CD8-positive, alpha-beta T cell (primary cell): ENCODE measurements at places on chromosomes 1 and 21.
A peak's percentile ranks its signal among the peaks of the same experiment; 100 is the strongest.

DNA sequence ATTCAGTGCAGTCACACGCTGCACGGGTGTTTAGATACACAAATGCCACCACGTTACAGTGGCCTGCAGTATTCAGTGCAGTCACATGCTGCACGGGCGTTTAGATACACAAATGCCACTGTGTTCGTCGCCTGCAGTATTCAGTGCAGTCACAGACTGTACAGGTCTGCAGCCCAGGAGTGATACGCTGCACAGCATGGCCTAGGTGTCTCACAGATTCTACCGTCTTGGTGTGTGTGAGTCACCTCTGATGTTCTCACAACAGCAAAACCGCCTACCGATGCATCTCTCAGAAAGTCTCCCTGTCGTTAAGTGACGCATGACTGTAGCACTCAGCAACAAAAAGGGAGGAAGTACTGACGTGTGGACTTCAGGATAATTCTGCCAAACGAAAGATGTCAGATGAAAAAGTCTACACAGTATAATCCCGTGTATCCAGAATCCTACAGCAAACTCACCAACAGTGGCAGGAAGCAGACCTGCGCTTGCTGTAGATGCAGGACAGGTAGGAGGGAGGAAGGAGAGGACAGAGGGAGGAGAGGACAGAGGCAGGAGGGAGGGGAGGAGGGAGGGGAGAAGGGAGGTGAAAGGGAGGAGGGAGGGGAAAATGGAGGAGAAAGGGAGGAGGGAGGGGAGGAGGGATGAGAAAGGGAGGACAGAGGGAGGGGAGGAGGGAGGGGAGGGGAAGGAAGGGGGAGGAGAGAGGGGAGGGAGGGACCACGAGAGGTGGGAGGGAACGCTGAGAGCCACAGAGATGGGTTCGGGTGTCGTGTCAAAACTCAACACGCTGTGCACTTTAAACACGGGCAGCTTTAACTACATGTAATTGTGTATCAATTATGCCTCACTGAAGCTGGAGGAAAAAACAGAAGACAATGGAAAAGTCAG, 36.3 kb upstream of the PCBP3 start:
- no peak for DNase-seq

GRCh38 chr1:33338048-33338439, 17.1 kb upstream of the A3GALT2 start:
- no peak for DNase-seq

GRCh38 chr1:115340879-115341278, 2.8 kb upstream of the NGF start:
- DNase-seq: no peak

GRCh38 chr1:193144361-193144938, 22.6 kb downstream of the CDC73 start:
- DNase-seq: no peak

DNA sequence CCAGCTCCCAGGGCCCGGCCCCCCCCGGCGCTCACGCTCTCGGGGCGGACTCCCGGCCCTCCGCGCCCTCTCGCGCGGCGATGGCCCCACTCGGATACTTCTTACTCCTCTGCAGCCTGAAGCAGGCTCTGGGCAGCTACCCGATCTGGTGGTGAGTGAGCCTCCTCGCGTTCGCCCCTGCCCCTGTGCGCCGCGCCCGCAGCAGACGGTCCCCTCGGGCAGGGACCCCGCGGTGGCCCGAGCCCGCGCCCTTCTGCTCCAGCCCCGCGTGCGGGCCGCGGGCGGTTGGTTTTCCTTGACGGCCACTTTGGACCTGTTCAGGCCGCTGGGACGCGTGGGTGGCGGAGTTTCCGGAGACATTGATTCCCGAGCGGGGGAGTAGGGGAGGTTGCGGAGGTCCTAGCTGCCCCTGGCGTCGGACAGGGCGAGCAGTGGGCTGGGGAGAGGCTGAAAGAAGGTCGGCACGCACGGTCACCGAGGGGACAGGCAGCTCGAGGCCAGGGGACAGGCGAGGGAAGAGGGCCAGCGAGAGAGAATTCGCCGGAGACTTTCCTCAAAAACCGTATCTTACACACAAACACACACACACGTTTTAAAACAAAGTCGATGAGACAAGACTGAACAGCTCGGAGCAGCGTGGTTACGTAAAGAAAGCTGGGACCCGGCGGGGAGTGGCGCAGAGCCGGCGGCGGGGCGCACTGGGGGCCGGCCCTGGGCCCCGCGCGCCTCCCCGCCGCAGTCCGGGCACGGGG, 427 bp downstream of the WNT3A start:
- DNase-seq: peak; percentile 3

DNA sequence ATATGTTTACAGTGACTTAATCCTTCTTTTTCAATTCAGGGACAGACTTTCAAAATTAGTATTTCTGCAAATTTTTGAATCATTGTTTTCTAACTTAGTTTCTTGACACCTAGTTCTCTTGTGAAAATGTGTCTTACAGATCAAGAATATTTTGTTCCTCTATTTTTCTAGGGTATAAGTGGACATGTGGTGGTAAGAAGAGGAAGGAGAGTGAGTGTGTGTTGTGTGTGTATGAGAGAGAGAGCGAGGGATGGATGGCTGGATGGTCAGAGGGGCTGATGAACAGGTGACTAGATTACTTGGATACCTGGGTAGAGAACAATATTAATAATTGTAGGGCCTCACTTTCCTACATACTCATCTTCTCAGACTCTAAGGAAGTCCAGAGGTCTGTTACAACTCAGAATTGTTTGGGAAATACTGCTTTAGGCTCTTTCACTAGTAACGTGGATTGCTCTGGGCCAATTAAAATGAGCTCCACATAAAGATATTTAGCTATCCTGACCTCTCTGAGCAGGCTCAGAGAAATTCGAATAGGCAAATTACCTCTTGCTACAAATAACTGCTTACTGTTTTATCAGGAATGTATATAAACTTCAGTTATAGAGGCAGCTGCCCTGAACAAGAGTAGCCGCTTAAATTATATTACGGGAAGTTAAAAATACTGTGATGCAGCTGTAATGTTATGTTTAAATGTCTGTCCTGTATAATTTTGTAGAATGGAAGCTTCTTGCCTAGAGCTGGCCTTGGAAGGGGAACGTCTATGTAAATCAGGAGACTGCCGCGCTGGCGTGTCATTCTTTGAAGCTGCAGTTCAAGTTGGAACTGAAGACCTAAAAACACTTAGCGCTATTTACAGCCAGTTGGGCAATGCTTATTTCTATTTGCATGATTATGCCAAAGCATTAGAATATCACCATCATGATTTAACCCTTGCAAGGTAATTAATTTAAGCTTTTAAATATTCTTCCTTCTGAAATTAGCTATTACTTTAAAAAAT, 19.7 kb downstream of the GPSM2 start:
- no peak for DNase-seq

DNA sequence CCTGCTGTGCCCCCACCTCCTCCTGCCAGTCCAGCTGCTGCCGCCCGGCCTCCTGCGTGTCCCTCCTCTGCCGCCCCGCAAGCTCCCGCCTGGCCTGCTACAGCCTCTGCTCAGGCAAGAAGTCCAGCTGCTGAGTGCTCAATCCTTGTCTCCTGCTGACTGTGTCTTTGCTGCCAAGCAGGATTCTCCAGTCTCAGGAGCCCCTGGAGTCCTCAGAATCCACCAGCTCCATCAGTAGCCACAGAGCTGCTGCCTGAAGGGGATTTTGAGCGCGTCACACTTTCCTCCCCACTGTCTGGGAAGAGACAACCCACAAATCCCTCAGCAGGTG, 973 bp downstream of the KRTAP10-11 start:
- DNase-seq: no peak

DNA sequence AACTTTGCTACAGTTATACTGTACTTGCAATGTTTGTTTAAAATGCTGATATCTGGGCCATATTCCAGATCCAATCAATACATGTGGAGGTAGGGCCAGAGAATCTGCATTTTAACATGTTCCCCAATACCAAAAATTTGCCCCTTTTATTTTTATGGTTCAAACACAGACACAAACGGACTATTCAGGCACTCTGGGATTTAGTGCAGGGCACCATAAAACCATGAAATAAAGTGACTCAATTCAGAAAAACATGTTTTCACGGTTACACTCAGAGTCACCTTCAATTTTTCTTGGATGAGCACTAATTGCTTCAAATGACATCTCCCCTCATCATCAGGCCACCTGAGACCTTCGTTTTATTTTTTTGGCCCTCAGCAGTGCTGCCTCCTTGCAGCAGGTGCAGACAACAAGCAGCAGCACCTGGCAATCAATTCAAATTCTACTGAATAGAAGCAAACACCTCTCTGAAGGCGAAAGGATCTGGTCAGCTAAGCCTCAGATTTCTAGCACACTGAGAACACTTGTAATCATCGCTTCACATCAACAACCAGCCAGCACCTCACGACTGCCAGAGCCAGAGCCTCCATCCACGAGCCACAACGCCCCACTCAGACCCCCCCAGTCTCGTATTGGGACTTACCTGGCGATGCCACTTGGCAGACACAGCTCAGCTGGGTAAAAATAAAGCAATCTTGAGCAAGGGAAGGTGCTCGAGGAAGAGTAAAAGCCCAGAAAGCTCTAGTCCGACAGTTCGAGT, 1.1 kb downstream of the ERO1B start:
- peak; percentile 53 for DNase-seq

- DNase-seq: no peak
These were observed 55.9 kb downstream of the PPP2R5A start for GRCh38 chr1:212341090-212341489.

DNA sequence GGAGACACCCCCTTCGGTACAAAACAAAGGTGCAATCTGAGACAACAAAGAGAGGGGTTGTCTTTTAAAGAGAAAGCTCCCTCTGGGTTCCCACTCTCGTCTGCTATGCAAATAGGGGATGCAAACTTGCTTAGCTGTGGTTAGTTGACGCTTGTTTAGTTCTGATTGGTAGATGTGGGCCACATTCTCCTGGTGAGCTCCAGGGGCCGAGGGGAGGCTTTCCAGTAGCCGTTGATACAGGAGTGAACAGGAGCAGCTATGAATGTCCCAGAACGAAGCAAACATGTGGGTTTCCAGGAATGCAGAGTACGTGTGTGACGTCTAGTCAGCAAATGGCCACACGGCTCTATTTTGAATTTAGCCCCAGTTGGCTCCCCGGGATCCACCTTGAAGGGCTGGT, 14.7 kb downstream of the TFF2 start:
- no peak for DNase-seq

- DNase-seq: peak; percentile 55
These were observed 58.7 kb upstream of the RGS1 start for GRCh38 chr1:192516776-192517297.

DNA sequence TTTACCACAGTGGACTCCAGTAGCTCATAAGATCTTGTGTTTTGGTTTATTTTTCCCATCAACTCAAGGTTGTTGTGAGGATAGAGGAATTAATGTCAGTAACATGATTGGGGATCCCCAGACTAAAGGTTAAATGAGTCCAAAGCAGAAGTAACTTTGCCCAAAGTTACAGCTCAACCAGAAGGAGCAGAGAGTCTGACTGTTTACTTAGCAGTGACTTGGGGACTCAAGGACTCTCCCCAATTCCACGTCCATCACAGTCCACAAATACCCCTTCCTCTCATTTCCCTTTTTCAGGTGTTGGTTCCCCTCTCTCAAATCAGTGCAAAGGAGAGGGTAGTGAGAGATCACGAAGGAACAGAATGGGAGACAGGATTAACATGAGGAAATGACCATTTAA, 4.0 kb upstream of the ETV3 start:
- DNase-seq: no peak

GRCh38 chr1:94255476-94255875, 18.1 kb upstream of the ARHGAP29 start:
- no peak for DNase-seq

- peak; percentile 55 for DNase-seq
These were observed 4.2 kb upstream of the DYRK3 start for GRCh38 chr1:206631085-206631509.

DNA sequence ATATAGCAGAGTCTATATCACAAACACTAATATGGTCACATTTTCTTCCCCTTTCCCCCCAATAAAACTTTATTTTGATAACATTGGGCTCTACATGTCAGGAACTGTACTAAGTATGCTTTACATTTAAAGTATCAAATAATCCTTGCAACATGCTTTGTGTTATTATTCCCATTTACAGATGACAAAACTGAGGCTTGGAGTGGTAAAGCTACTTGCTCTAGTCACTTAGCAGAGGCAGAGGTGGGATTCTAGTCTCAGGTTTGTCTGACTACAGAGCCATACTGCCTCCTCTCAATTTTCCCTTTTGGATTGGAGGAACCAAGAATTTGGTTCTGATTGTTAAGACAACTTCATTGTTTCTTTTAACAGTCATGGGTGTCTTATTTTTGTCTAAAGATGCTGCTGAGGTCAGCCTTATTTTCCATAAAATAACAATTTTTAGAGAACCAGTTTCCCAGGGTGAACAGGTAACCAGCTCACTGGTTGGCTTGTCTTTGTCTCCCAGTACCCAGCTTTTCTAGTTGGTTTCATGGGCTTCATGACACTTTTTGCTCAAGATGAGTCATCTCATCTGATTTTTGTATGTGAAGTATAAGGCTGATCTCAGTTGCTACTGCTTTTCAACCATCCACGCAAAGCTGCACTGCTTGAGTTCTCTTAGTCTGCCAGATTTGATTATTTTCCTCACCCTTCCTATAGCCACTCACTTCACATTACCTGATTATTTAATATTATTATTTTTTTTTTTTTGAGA, 81.0 kb upstream of the ARID1A start:
- DNase-seq: no peak

- DNase-seq: no peak
These were observed 25.8 kb downstream of the CFHR5 start for GRCh38 chr1:197003132-197003531.

DNA sequence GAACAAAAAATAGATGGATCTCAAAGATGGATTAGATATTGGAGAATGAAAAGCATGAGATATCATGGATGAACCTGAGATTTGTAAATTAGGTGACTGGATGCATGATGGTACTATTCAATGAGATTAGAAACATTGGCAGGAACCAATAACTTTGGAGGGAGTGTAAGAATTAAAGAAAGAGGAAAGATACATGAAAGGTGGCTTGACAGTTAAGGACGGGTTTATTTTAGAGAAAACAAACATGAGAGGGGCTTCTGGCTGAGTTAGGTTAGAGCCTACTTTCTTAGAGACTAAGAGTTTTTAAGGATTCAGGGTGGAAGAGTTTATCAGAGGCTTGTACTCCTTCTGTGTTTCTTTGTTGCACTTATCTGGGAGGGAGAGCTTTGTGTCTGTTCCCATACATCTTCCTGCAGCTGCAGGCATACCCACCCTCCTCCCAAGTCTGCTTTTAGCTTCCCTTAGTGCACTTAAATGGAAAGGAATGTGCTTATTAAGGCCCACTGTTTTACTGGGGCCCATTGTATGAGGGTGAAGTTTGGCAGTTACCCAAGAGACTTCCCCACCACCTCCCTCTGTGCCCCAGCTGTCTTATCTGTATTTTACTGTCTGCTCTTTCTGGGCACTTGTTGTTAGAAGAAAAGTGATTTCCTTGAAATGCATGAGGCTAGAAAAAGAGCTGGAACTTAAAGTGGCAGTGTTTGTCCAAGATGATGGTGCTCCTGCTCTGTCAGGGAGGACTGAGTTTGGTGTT, 26.1 kb upstream of the CR2 start:
- no peak for DNase-seq

DNA sequence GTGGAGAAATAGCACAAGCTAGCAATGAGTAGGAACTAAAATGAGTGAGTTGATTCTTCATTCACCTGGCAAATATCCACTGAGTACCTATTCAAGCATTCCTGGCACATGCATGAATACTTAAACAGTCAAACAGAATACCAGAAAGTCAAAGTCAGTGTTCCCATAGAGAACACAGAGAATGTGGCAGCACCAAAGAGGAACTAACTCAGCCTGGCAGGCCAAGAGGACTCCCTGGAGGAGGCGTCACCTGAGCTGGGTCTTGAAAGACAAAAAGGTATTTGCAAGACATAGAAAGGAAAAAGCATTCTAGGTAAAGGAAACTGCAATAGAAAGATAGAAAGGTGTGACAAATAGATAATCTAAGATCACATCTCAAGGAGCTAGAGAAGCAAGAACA, 49.7 kb downstream of the DMRTA2 start:
- DNase-seq: no peak
